AG04450 (cell line): ENCODE measurements at places on chromosomes 13 and 19.

DNA sequence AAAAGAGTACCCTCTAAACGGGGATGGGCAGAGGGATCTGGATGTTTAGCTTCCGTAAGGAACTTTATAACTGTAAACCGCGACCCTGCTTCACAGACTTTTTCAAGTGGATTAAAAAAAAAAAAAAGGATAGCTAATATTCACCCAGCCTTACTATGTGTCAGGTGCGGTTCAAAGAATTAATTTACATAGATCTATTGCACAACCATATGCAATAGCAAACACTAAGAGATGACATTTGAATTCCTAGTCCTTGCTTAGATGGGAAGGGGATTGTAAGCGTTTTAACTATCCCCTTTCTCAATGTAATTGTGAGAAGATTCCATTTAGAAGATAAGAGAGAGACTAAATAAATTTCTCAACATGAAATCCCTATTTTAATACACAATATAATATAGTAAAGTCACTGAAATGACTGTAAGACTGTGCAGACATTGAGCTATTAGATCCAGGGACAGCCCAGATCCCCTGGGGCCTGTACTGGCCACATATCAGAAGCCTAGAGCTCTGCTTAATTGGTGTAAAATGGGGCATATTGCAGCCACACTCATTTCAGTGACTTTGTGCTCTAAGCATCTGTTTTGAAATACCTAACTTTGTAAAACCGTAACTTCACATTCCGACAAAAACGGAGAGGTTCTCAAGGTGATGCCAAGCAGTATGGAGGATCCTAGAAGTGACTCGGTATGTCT is 13.6 kb downstream of the LATS2 start:
- no peak for DNase-seq

- DNase-seq, result no peak
Measured at GRCh38 chr13:92681239-92681638, 545.4 kb upstream of the GPC6 start.

DNA sequence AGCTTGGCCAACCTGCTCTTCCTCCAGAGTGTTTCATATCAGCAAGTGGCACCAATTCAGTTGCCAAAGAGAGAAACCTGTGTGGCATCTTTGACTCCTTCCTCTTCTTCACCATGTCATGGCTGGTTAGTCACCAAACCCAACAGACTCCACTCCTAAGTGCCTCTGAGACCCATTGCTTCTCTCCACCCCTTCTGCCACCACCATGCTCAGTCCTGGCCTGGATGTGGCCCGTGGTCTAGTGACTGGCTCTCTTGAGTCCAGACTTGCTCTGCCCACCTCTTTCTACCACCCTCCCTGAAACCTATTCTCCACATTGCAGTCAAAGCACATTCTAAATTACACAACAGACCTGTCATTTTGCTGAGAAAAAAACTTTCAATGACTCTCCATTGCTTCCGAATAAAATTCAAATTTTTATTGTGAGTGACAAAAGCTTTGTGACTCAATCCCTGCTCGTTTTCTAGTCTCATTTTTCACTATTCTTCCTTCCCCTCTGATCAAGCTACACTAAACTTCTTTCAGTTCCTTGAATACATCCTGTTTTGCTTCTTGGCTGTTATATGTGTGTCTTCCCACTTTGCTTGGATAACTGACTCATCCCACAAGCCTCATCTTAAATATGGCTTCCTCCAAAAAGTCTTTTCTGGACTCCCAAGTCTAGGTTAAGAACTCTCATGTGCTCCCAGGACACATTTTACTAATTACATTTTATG is 12.0 kb upstream of the TNFSF11 start:
- DNase-seq, result no peak

DNA sequence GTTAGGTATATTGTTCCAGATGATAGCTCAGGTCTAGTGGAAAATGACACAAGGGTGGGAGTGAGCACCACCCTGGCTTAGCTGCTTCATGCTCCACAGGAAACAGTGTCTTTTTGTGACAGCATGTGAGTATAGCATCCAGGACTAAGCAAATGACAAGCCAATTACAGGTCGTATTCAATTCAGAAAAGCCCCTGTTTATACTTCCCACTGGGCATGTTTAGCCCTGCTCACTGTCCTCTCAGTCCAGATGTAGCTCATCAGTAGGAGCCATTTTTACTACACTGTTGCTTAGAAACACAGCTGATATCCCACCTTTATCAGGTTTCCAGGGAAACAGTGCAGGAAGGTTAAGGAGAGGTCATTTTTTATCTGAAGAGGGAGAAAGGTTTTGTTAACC is 8.0 kb downstream of the ABHD13 start:
- DNase-seq, result no peak

GRCh38 chr13:111629926-111630325 is 309.5 kb downstream of the TEX29 start:
- DNase-seq, result no peak

DNA sequence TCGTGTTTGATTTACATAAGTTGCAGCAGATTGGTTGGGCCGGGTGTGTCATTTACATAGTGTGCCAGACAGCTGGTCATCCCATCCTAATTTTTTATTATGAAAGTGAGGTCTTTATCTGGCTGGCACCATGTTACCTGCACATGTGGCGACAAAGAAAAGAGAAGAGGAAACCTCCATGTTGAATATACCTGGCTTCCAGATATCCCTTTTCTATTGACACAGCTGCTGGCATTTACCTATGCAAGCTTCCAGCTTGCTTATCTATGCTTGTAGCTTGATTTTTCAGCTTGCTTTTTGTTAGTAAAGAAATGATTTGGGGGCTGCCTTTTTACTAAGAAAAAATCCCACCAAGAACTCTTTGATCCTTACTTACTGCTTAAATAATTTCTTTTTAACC is 681.3 kb upstream of the SLITRK1 start:
- DNase-seq, result no peak

- no peak for DNase-seq
Measured at GRCh38 chr19:308471-309205, 17.4 kb upstream of the PLPP2 start.

DNA sequence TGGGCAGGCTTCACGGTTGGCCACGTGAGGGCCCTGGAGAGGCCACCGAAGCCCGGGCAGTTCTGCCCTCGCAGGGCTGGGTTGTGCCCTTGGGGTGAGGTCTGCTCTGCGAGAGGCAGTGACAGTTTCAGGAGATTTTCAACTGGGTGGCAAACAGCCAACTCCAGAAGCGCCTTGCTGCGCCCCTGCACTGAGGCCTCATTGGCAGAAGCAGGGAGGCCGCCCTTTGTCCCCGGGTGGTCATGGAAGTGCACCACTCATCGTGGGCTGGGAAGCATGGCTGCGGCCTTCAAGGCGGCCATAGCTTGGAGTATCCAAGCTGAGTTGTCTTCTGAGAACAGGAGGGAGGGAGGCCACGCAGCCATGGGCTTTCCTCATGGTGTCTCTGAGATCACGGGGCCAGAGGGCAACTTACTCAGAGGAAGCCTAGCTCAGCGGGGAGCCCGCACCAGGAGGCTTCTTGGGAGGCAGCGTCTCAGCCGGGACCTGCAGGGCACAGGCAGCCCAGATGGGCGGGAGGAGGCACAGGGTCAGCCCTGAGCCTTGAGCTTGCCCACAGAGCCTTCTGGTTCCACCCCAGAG is 14.8 kb downstream of the PLEKHJ1 start:
- DNase-seq, result no peak

DNA sequence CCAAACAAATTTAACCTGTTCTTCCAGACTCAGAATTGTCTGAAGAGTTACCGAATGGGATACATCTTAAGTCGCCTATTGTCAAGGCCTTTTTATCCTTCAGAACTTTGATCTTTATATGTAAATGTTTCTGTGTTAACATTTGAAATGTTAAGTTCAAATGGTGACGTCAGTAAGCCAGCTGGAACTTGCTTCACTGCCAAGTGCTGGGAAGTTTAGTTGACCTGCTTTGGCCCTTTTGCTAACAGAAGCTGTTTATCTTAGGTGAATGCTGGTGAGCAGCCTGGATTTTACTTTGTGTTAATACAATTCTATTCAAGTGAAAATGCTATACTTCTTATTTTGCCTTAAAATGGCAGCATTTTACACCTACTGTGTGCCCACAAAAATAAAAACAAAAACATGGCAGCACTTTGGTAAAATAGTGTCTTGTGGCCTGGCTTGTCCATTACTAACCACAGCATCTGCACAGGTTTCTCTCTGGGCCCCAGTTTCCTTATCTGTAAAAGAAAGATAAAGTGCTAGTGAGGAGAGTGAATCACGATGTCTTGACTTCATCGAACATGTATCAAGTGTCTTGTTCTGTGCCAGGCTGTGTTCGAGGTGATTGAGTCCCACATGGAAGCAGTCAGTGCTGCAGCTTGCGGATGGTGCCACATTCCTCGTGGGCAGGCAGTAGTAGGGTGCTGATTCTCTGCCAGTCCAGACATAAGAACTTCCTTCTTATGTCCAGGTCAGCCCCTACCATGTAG is 2.2 kb downstream of the NAXD start:
- peak; percentile 79 for DNase-seq

DNA sequence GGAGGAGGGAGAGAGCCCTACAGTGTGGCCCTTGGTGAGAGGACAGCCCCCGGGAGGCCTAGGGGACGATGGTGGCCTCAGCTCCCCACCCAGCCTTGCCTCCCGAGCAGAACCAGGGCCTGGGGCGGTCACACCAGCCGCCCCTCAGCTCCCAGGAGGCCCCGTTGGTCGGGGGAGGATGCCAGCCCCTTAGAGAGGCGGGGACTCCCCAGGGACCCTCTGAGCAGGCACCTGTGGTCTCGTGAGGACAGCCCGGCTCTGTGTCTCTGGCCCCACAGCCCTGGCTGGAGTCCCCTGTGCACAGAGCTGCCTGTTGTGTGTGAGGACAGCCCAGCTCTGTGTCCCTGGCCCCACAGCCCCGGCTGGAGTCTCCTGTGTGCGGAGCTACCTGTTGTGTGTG is 158.8 kb downstream of the KDM4B start:
- DNase-seq, result no peak

GRCh38 chr19:29564574-29565005 is 38.8 kb downstream of the VSTM2B start:
- DNase-seq, result no peak

DNA sequence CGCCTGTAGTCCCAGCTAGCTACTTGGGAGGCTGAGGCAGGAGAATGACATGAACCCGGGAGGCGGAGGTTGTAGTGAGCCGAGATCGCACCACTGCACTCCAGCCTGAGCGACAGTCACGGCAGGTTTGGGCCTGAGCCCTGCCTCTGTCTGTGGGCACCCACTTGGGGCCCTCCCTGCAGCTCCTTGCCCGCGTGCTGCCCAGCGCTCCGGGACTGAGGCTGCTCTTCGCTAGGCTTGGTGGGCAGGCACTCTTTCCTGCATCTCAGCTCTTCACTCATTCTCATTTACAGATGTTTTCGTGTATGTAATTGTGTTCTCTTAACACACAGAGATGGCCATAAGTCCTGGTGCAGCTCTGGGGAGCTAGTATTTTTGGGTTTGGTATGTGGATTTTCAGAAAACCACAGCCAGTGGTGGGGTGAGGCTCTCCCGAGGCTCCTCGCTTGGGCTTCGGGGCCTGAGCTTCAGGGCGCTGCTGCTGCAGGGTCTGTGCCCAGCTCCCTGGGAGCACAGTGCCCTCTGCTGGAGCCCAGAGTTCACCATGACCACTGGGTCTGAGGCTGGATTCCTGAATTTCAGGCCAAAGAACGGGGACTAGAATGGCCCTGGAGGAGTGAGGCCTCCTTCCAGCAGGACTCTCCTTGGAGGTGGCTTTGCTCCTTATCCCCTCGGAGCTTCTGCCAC is 15.2 kb downstream of the UPF1 start:
- peak; percentile 53 for DNase-seq

GRCh38 chr19:10111405-10111811 is at the start of gene P2RY11:
TSS of gene P2RY11 (plus strand) at chr19:10111693. CDS start at chr19:10111722, 29 bp downstream.
- no peak for DNase-seq

- DNase-seq, result no peak
Measured at GRCh38 chr19:53182202-53182601, 11.0 kb downstream of the ZNF665 start.

DNA sequence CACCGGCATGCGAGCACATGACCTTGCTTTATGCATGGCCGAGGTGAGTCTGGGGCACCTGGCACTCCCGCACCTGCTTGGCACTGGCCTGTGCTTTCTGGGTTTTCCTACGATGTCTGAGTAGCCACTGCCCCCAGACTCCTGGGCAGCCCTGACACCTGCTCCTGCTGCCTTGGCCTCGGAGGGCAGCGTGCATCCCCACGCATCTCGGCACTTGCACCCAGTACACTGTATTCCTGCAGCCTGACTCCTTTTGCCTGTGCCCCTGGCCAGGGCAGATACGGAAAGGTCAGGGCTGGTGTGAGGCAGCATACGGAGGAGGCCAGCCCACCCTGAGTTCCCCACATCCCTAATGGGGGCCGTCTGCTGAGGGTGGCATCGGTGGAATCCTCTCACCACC is 340.6 kb downstream of the TEX29 start:
- DNase-seq, result no peak

- no peak for DNase-seq
Measured at GRCh38 chr19:1766800-1767352, 13.6 kb downstream of the ONECUT3 start.

GRCh38 chr19:10800488-10800887 is 35.5 kb downstream of the TMED1 start:
- DNase-seq, result no peak

DNA sequence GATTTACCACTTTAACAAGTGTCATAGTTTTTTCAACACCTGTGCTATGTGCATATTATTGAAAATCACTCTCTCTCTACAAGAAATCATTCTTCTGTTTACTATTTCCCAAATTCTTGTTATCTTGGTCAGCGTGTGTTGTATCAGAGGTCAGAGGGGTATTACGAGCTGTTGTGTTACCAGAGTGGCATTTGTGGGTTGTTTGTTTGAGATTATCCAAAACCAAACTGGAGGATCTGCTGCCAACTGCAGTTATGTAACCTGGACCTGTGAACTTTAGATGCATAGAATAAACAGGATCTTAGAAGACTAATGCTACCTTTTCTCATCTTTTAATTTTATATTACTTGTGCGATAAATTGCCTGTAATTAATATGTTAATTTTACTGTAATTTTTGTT is 1751.4 kb upstream of the SPRY2 start:
- no peak for DNase-seq

- no peak for DNase-seq
Measured at GRCh38 chr19:35986664-35987570, 8.1 kb upstream of the SDHAF1 start.

- DNase-seq, result no peak
Measured at GRCh38 chr19:33778089-33778791, 18.4 kb upstream of the KCTD15 start.
